ENCODE measurements at places on chromosomes 3 and 15.

DNA sequence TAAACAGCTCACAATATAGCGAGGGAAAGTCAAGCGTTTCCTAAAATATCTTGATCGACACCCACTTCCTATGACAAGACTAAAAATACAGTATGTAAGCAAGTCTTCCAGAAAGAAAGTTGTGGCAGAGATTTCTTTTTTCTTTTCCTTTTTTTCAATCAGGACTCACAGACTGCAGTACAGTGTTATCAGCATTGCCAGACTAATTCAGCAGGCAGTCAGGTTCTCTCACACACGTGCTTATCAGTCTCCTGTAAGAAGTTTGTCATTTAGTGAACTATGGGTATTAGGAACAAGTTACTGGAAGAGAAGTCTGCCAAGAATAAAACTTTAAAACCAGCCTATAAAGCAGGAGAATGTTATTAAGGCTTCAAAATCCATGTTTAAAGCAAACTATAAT lies 32.8 kb upstream of the ZNF385D start:
- DNase-seq, result no peak

DNA sequence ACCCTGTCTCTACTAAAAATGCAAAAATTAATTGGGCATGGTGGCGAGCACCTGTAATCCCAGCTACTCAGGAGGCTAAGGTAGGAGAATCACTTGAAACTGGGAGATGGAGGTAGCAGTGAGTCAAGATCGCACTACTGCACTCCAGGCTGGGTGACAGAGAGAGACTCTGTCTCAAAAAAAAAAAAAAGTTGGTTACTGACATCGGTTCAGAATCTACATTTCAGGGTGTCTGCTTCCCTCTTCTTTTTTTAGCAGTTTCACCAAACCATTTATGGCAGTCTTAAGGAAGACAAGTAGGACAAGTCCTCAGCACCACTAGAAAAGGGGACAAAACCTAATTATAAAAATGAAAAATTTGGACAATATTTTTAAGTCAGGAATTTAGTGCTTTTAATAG lies 3.3 kb upstream of the USP4 start:
- no peak for DNase-seq

GRCh38 chr3:14847613-14848541 lies 29.1 kb downstream of the FGD5 start:
- DNase-seq, result peak; percentile 78

- no peak for DNase-seq
Measured at GRCh38 chr3:135731546-135731945, 234.0 kb upstream of the PPP2R3A start.

GRCh38 chr3:64104691-64105111 lies 81.4 kb upstream of the PSMD6 start:
- DNase-seq, result no peak

GRCh38 chr3:66778777-66779176 lies 219.3 kb upstream of the KBTBD8 start:
- DNase-seq, result no peak

DNA sequence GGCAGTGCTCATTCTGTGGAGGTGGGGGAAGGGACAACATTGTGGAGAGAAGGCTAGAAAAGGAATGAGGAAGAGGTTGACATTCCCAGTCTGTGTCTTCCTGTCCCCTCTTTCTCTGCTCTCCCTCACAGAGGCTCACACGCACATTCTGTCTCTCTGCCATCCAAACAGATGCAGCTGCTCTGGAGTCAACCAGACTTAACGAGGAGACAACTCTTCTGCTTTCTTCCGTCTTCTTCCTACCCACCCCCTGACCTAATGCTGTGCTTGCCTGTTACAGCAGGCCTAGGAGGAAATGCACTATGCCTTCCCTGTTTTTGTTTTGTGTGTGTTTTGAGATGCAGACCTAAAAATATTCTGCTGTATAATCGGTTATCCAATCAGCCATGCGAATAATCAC lies 121.9 kb downstream of the CACNA1D start:
- no peak for DNase-seq

DNA sequence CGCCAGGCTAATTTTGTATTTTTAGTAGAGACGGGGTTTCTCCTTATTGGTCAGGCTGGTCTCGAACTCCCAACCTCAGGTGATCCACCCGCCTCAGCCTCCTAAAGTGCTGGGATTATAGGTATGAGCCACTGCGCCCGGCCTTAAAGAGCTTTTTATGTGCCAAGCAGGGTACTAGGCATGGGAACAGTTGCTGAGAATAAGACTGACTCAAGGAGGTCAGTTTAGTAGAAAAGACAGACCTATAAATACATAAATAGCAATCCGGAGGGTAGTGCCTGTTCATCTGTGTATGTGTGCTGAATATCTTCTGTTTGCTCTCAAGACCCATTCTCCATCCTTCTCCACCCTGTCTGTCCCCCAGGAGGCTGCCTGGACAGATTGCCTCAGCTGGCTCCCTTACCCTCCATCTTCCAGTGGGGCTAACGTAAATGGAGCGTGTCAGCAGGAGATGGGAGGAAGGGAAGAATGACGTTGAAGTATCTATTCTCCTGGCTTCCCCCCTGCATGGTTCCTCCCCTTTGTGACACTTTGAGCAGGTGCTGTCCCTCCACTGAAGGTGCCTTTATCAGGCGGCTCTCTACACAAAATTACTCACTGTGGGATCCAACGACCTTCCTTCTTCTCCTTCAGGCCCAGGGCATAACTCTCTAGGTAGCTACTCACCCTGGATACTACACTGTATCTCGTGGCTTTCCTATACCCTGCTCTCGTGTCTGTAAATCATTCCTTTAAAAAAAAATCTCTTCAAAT lies 31.1 kb downstream of the FBXO40 start:
- DNase-seq, result no peak

DNA sequence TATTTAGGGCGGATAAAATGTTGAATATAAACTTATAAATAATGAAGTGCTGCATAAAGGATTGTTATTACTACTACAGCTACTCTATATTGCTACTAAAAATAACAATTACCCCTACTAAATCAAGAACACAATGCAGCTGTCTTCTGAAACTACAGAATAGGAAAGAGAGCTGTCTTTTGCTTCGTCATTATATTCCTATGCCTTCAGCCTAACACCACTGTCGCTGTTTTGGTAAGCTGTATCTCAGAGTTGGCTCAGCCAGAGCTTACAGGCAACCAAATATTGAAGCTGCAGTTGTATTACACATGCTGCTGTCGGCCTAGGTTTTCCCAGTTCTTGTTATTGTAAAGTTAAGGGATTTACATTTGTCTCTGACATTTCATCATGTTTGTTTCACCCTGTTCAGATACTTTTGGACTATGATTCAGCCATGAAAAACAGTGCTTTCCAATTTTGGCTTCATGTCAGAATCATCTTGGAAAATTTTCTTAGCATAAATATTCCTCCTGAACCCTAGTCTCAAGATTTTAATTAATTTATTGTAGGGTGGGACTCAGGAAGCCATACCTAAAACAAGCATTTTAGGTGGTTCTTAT lies 31.3 kb upstream of the LPP start:
- DNase-seq, result no peak

DNA sequence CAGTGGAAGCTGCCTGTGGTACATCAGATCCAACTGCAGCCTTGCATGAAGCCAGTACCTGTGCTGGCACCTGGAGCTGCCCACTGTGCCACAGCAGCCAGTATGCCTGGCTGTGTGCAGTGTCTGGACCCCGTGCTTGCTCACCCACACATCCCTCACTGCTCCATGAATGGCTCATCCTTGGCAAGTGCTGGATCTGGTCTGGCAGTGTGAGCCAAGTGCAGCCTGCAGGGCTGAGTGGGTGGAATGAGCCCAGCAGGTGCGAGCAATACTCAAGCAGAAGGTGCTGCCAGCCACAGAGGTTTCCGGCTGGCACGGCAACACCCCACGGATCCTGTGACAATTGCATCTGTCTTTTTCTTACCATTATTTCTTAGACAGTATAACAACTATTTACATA lies 488.2 kb upstream of the ROBO2 start:
- DNase-seq, result no peak

- DNase-seq, result no peak
Measured at GRCh38 chr15:99239545-99240198, 9.7 kb downstream of the TTC23 start.

GRCh38 chr15:68627476-68627875 lies 48.7 kb downstream of the CORO2B start:
- no peak for DNase-seq

GRCh38 chr15:49255966-49256759 lies 86.1 kb downstream of the GALK2 start:
- DNase-seq, result no peak

- DNase-seq, result no peak
Measured at GRCh38 chr15:68809517-68809916, 11.2 kb downstream of the ANP32A start.

DNA sequence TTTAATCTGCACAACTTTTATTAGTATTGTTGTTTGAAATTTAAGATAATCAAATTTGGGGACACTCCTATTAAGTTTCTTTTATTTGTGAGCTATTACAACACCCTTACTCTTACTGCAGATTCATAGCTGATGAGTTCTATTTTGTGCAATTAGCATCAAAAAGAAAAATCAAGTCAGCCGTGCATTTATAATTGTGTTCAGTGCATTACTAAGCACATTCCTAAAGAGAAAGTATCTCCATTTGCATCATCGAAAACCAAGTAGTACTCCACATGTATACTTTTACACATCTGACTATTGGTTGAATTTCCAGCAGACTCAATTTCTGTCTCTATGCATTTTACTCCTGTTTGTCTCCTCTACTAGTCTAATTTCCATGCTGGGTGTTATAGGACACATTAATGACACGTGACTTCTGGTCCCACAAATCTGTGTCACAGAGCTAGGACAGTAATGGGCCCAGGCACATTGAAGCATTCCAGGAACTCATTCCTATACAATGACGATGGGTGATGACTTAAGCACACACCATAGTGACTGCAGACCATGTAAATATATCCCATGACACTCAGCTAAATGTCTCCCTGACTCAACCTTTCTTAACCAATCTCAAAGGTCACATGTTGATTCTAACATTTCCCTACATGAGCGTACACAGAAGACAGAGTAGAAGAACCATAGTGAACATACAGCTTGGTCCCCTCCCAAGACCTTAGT lies 477.5 kb downstream of the LPP start:
- no peak for DNase-seq

DNA sequence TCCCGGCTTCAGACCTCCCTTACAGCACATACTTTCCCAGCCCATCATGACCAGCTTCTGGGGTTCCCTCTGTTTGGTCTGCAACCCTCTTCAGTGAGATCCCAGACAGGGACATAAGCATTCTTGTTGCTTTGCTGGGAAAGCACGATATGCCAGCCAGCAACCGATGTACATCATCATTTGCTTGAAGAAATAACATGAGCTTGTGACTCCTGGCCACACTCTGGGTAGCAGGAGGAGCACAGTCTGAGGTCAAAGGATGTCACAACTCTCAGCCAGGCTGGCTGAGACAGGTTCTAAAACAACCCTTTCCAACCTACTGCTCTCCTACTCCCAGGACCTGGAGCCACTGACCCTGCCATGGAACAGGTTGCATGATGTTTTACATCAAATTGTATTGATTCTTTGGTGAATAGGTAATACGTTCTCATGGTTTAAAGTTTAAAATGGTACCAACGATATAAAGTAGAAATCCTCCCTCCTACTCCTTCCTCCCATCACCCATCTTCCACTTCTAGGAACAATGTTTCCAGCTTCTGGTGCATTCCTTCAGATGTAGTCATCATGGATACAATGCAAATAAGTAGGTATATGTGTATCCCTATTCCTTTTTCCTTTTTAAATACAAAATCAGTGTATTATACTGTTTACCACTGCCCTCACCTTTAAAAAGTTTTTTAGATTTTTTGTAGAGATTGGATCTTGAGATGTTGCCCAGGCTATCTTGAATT lies 190.3 kb downstream of the OPA1 start:
- no peak for DNase-seq

DNA sequence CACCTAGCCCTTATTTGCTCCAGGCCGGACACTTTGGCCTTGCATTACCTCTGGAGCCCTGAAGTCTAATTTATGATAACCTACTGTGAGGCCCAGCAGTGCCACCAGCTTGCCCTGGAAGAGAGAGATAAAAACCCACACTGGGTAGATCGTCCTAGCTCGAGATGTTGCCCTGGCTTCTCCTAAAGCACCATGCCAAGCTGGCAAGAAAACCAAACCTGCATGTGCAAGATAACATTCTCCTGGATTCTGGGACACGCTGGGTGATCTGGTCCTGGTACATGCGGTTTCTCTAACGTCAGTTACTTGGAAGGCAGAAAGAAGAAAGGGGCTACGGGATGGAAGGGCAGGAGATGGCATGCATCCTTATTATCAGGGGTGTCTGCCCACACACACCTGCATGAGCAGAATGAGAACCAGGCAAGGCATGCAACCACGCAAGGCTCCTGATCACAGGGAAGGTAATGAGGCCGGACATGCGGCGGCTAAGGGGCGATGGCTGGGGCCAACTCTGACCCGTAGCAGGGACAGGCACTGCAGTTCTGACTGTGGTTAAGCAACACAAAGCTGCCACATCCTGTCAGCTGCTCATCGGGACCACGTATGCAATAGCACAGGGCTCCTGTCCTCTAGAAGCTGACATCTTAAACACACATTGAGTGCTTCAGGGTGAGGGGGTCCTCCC lies 73.0 kb downstream of the OXNAD1 start:
- DNase-seq, result peak; percentile 47

GRCh38 chr3:148971401-148972163 lies 19.8 kb upstream of the GYG1 start:
- no peak for DNase-seq

DNA sequence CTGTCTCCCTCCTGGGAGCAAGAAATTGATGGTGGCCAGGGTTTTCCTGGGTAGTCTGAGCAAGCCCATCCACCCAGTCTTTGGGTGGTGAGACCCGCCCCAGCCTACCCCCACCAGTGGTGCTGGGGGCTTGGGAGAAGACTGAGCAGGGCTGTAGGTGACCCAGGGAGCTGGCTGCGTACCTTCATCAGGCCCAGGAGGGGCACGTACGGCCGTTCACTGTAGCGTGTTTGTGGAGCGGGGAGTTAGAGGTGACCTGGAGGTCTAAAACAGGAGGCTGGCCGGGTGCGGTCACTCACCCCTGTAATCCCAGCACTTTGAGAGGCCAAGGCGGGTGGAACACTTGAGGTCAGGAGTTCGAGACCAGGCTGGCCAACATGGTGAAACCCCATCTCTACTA lies 11.5 kb downstream of the LOXL1 start:
- no peak for DNase-seq

- DNase-seq, result no peak
Measured at GRCh38 chr3:169020371-169020770, 643.1 kb downstream of the MECOM start.

GRCh38 chr15:96703794-96704550 lies 373.5 kb downstream of the NR2F2 start:
- DNase-seq, result no peak

GRCh38 chr15:25179673-25180511 lies 225.1 kb downstream of the SNRPN start:
- DNase-seq, result peak; percentile 1

GRCh38 chr3:60609446-60609845 lies 641.8 kb downstream of the FHIT start:
- no peak for DNase-seq

- no peak for DNase-seq
Measured at GRCh38 chr15:85004550-85004949, 22.9 kb downstream of the PDE8A start.

- DNase-seq, result no peak
Measured at GRCh38 chr3:26962492-26963360, 340.2 kb downstream of the LRRC3B start.
